Kidney capillary endothelial cell (primary cell): ENCODE measurements at places on chromosomes 2 and 18.

- peak; percentile 96 for DNase-seq
These were observed 144.4 kb upstream of the ITGA6 start for GRCh38 chr2:172282944-172283343.

GRCh38 chr2:37767959-37768925, 96.8 kb upstream of the CDC42EP3 start:
- no peak for DNase-seq

GRCh38 chr2:224948005-224948404, 94.3 kb downstream of the DOCK10 start:
- DNase-seq: no peak

DNA sequence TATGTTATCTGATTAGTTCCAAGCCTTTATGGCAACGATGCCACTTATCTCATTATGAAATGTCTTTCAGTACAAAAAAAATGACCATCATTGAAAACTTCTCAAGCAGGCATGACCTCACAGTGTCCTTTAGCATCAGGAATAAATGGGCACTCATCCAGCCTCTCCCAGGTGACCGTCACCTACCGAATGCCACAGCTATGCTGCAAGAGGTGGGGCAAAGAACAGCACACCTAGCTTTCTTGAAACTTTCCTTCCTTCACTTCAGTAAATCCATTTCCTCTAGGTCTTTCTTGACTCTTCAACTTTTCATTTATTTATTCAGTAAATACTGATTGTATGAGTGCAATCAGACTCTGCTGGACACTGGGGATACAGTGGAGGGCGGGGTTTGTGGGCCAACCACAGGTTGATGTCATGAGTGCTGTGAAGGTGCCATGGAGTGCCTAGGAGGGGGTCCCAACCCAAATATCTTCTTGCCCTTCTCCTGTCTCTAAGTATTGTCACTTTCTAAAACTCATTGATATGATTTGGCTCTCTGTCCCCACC, 54.3 kb upstream of the HK2 start:
- no peak for DNase-seq

DNA sequence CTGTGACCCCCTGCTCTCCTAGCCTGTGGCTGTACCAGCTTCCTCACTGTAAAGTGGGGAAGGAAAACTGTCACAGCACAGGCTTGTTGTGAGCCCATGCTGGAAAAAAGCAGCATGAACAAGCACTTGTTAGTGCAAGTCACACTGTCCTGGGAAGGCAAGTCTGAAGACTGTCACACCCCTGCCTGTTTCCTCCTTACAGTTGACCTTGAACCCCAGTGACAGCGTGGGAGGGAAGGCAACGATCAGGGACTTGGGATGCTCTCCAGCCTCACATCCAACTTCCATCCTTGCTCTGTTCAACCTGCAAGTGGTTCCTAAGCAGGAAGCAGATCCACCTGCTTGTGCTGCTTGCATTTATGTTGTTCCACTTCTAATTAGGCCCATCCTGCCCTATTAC, 311.3 kb upstream of the KLHL29 start:
- no peak for DNase-seq

- DNase-seq: no peak
These were observed 1108.3 kb upstream of the KLHL29 start for GRCh38 chr2:22276696-22277095.

DNA sequence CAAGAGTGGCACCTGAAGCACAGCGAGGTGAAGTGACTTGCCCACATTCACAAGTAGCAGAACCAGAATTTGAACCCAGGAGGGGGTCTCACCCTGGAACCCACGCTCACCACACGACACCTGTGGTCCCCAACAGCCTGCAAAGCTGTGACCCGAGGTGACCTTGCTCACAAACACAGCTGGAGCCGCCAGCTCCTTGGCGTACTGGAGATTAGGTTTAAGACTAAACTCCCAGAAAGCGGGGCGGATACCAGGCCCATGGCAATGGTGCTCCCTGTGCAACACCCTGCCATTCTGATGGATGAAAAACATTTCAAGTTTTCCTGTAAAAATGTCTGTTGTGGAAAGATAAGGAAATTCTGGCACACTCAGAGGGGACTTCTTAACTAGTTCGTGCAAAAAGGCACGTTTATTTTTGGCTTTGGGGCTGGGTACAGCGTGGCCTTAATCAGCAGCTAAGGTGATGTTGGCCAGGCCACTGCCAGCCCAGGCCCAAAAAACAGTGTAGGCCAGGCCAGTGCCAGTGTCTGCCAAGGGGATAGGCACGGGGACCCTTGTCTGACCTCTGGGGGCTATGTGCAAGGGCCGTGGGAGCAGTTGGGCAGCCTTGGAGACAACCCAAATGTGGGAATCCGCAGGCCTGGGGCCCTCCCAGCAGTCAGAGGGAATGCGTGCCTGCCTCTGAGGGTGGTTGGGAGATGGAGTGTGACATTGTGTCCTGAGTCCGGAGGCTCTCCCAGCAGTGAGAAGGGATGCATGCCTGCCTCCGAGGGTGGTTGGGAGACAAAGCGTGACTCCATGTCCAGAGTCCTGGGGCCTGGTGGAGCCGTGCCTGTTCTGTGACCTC, 185.0 kb upstream of the HS6ST1 start:
- DNase-seq: no peak

DNA sequence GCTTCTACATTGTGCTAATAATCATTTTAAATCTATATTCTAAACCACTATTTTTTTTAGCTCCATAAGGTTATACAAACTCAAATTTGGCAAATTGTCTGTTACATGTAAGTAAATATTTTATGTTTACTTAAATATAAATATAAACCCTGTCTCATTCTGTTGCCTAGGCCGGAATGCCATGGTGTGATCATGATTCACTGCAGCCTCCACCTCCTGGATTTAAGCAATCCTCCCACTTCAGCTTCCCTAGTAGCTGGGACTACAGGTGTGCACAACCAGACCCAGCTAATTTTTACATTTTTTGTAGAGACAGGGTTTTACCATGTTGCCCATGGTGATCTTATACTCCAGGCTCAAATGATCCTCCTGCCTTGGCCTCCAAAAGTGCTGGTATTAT, 124.7 kb downstream of the MEIS1 start:
- DNase-seq: no peak

- no peak for DNase-seq
These were observed 197.3 kb upstream of the TWIST2 start for GRCh38 chr2:238650536-238650935.

- no peak for DNase-seq
These were observed 318.3 kb upstream of the SALL3 start for GRCh38 chr18:78661316-78661715.

DNA sequence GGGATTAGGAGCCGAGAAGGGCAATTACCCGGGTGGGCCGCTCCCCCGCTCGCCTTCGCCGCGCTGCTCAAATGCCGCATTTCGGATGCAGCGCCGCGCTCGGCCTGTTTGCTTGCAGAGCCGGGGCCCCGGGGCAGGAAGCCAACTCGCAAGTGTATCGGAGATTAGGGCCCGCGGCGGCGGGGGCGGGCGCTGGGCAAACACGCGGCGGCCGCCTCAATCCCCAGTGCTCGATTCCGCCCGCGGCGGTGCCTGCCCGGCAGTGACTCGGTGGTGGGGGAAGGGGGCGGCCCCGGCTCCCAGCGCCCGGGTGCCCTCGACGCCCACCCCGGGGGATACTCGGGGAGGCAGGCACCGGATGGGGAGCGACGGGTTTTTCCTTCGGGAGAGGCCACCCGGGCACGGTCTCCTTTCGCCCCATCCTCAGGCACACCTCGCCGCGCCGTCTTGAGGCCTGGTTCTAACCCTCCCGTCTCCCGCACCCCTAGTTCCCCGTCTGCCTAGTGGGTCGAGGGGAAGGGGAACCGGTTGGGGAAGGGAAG, 26.6 kb upstream of the NOTO start:
- peak; percentile 51 for DNase-seq

DNA sequence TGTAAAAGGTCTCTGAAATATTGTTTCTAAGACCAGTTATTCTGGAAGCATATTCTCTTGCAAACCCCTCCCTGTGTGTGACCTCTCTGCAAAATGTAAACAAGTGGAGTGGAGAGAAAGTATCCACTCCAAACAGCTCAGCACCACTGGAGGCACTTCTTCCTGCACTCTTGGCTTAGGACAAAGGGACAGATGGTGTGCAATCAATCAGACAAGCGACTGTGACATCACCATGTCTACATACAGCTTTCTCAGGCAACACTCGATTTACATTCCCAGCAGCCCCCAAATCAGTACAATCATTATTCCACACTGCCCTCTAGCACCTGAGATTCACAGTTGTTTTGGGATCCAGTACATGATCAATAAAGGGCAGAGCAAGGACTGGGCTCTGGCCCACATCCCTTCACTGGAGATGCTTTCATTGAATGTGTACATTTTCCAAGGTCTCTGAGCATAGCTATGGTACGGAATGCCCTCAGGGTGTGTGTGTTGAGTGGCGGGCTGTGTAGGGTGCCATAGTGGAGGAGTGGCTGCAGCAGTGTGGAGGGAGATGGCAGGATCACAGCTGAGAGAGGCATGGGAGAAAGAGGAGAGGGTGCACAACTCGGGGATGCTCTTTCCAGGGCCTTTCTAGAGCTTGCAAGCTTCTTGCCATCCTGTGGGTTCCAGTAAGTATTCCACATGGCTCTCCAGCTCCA, 311.8 kb upstream of the ST6GAL2 start:
- DNase-seq: no peak

DNA sequence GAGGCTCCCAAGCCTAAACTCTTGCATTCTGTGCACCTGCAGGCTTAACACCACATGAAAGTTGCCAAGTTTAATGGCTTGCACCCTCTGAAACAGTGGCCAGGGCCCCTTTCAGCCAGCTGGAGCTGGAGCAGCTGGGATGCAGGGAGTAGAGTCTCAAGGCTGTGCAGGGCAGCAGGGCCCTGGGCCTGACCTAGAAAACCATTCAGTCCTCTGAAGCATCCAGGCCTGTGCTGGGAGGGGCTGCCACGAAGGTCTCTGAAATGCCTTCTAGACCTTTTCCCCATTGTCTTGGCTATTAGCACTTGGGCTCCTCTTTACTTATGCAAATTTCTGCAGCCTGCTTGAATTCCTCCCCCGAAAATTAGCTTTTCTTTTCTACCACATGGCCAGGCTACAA, 10.6 kb upstream of the SFT2D3 start:
- DNase-seq: no peak

DNA sequence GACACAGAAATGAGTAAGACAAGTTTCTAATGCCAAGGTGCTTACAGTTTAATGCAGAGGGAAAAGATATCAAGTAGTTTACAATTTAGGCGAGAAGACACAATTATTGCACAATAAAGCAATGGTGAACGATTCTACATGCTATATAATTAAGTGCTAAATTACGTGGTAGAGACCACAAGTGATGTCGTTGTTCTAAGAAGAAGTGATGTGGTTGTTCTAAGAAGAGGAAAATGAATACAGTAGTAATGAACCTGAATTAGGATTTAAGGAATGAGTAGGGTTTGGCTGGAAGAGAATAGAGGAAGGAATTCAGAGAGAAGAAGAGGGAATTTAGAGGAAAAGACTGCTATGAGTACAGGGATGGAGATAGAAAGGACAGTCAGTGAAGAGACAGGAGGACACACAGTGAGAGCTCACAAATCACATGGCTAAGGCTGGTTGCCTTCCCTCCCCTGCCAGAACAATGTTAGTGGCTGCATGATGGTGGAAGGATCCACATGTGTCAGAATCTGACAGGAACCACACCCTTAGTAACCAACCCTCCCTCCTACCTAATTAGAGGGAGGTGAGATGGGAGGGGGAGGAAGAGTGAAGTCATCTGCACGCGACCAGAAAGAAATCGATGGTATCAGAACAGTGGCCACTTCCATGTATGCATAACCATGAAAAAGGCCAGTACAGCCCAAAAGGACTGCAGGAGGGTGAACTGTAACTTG, 44.7 kb downstream of the M1AP start:
- DNase-seq: no peak

GRCh38 chr2:132936791-132937190, 266.8 kb upstream of the LYPD1 start:
- DNase-seq: no peak

- DNase-seq: no peak
These were observed 331.2 kb upstream of the MYT1L start for GRCh38 chr2:2662037-2662846.

DNA sequence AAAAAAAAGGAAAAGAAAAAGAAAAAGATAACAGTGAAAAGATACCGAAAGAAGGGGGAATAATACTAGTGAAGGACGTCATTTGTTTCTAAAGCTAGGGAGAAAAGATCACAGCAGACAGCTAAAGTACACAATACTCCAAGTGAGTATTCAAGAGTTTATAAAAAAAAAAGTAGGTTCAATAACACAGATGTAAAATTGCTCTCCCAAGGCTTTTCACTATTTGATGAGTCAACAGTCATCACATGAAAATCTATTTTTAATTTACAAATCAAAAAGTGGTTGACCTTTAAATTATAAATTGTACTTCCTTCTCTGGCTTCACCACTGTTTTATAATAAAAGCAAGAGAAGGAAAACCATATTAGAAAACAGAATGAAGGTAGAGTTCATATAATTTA, 144.0 kb downstream of the ZRANB3 start:
- DNase-seq: no peak

DNA sequence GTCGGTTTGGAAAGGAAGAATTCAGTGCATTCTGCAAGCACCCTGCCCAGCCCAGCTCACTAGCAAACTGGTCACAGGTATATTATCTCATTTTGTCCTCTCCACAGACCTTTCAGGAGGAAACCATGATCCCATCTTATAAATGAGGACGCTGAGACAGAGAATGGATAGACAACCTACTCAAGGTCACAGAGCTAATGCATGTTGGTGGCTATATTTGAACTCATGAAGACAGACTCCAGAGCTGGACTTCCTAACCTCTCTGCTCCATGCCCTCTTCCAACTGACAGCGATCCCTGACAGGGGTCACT, 29.5 kb downstream of the SERPINB5 start:
- DNase-seq: no peak

DNA sequence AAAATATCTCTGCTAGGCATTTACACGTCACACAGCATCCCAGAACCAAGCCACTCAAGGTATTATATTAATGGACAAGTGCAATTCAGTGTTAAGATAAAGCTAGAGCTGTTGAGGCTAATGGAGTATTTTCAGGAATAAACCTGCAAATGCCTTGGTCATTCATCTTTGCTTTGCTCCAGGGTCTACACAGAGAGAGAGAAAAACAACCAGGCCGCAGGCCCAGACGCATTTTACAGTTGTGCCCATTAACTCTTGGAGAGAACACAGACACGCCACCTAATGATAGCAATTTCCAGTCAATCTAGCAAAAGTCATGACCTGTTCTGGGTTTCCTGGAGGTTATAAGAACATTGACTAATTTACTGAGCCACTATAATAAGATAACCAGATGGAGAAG, 829.3 kb downstream of the LRRTM4 start:
- DNase-seq: no peak

DNA sequence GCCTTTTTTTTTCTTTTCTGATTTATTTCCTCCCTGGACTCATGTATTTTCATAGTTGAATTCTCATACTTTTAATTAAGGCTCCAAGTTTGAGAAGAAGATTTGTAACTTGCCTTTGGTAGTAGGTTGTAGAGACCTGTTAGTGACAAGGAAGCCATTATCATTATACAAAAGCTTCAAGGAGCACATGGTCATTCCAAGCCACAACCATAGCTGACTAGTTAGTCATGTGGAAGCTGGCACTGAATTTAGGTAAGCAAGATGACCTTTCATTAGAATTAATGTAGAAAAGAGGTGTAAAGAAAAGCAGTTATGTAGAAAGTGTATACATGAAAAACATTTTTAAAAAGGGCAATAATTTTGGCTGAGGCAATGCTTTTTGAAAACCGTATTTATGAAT, 89.7 kb downstream of the LRP1B start:
- no peak for DNase-seq

GRCh38 chr2:119683713-119684443, 4.9 kb downstream of the TMEM177 start:
- no peak for DNase-seq
